ENCODE measurements at places on chromosomes 1 and 21. TPM values are rescaled to one million over a fixed set of nuclear protein-coding genes. Genes with fewer than 3 reads are reported as not detected.

DNA sequence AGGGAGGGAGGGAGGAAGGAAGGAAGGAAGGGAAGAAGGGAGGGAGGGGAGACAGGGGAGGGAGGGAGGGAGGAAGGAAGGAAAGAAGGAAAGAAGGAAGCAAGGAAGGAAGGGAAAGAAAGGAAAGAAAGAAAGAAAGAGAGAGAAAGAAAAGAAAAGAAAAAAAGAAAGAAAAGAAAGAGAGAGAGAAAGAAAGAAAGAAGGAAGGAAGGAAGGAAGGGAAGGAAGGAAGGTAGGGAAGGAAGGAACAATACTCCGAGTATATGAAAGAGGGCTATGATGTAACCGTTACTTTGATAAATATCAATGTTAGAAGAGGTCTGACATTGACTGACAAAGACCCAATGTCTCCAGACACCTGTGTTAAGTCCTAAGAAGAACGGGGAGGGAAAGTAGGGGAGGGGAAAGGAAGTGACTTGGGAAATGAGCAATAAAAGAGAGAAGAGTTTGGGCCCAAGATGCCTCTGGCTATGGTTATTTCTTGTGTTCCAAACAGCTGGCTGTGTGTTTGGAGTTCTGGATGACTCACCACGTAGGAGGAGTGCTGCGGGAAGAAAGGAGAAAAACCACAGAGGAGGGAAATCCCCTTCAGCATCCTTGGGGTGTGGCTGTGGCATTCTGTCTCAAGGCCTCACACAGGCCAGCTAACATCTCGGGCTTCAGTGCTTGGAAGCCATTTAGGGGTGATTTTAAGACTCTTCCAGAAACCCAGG is 37.0 kb upstream of the RXRG start:
- peak; percentile 15 for DNase-seq

Gene OR2L5
- not detected for total RNA-seq

Gene CRYBG2
- total RNA-seq = 19.4 TPM

- no peak for DNase-seq
Measured at GRCh38 chr21:16624479-16625118, 888.2 kb upstream of the CXADR start.

Gene LCE1E
- total RNA-seq = not detected

DNA sequence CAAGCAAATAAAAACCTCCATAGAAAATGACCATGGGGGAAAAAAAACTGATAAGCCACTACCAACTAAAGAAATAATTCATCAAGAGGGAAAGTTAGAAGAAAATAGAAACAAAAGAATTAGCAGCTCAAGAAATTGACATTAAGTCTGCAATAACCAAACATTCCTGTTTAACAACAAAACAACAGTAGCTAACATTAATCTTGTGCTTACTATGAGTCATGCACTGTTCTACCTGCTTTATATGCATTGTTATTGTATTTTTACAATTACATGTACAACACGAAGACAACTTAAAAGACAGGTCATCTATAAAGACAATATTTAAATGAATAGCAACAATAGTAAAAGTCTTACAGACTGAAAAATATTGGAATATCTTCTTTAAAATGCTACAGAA is 34.4 kb upstream of the LRRC7 start:
- no peak for DNase-seq

DNA sequence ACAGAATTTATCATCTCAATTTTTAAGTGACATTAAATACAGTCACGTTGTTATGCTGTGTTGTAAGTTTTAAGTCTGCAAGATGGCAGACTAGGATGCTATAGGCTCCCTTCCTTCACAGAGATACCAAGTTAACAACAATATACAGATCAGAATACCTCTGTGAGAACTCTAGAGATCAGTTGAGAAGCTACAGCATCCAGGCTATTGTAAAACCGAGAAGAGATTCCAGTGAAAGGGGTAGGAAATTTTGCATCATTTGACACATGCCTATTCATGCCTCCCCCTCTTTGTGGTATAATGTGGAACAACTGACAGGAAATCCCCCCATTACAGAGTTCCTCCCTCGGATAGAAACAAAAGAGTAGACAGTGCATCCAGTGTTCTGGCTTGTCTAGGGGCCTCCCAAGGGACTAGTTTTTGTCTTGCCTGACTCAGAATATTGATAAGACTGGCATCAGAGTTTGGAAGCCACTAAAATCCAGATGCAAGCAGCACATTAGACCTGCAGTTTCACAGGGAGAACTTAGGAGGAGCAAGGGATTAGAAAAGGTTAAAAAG is 80.6 kb downstream of the LBR start:
- DNase-seq = no peak

GRCh38 chr1:71086331-71086730 is 5.5 kb upstream of the ZRANB2 start:
- no peak for DNase-seq

GRCh38 chr1:22761821-22762220 is 51.2 kb downstream of the EPHB2 start:
- DNase-seq = no peak

- peak; percentile 52 for DNase-seq
Measured at GRCh38 chr1:108708691-108709660, 3.7 kb upstream of the FNDC7 start.

DNA sequence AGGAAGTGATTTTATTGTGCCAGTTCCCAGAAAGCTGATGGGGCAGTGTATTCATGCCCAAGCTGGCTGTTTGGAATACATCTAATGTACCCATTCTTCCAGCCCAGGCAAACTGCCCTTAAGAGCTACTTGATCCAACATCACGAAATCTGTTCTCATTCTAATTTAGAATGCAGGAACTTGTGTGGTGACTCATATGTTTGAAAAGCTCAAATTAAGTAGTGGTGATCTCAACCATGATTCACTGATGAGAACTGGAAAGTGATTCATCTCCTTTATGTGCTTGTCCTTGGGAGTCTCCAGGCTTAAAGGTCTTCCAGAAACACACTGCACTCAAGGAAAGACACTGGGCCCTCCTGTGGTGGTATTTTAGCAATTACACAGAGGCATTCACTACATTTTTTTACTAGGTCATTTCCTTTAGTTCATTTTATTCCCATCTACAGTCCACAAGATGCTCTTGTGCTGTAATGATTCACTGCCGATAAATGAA is 65.4 kb downstream of the RPE65 start:
- DNase-seq = no peak

Gene EPHB2
- 76.7 TPM for total RNA-seq

Gene RBM11
- 1.9 TPM for total RNA-seq

GRCh38 chr1:221093903-221094791 is 214.9 kb downstream of the HLX start:
- no peak for DNase-seq

DNA sequence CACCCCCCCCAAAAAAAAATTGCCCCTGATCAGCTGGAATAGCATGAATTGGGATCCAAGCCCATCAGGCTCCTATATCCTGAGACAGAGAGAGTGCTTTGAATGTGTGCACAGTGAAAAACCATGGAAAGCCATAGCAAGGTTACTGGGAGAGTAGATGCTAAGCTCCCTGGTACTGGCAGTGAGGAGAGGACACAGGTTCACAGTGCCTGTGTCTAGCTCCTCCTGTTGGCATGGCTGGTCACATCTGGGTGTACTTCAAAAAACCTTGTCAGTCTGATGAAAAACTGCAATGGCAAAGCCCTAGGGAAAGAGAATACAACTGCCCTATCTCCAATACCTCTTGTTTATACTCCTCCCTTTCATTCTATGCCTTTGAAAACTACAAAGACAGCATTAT is 12.9 kb downstream of the COPA start:
- no peak for DNase-seq

DNA sequence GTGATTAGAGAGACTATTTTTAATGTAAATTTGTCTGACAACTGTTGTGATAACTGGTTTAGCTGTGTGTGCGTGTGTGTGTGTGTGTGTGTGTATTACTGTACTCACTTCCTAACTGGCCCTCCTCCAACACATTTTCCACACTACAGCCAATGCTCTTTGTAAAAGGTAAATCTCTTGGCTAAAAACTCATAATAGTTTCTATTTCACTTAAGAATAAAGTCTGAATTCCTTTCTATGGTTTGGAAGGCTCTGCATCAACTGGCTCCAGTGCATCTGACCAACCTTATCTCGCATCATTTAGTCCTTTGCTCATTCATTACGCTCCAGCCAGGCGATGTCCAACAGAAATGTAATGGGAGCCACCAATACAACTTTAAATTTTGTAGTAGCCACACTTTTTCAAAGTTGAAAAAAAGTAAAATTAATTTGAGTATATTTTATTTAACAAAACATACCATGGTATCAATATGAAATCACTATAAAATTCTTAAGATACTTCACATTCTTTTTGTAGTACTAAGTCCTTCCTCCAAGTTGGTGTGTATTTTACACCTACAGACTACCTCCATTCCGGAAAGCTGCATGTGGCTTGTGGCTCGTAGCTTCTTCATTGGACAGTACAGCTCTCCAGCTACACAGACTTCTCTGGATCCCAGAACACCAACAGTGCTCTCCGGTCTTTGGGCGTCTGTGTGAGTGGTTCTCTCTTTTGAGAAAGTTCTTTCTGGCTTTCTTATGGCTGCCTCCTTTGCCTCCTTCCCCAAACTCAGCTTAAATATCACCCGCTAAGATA is 68.9 kb downstream of the NRIP1 start:
- DNase-seq = peak; percentile 35

DNA sequence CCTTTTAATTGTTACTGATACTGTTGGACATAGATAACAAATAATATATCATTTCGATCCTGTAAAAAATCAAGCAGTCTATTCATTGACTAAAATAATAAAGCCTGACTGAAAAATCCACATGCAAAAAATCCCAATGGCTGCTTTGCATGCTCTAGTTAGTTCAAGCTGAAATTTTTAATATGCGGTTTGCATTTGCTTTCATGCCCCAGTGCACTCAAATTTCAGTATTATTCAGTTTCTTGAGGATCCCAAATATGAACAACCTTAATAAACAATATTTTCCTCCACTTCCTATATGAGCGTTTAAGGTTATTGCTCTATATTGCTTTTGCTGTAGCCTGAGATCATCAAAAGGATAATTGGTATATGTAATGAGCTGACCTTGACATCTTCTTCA is 75.1 kb upstream of the DPH5 start:
- DNase-seq = no peak

GRCh38 chr1:113898241-113898814 is 6.3 kb downstream of the AP4B1 start:
- DNase-seq = no peak
